ENCODE measurements at places on chromosomes 4 and X.

- no peak for DNase-seq
Measured at GRCh38 chr4:170529748-170530722, 440.3 kb upstream of the AADAT start.

- no peak for DNase-seq
Measured at GRCh38 chr4:94739741-94740140, 18.0 kb upstream of the BMPR1B start.

- no peak for DNase-seq
Measured at GRCh38 chr4:184395971-184396391, 78.4 kb downstream of the IRF2 start.

GRCh38 chr4:2931512-2932301, 31.5 kb downstream of the NOP14 start:
- no peak for DNase-seq

GRCh38 chr4:169269916-169270809, 593 bp downstream of the SH3RF1 start:
- peak; percentile 53 for DNase-seq

GRCh38 chr4:112340023-112340422, 42.9 kb downstream of the ALPK1 start:
- DNase-seq, result no peak

- DNase-seq, result no peak
Measured at GRCh38 chrX:1321674-1322073, 14.9 kb upstream of the IL3RA start.

GRCh38 chr4:113328514-113328913, 279.1 kb downstream of the ANK2 start:
- no peak for DNase-seq

DNA sequence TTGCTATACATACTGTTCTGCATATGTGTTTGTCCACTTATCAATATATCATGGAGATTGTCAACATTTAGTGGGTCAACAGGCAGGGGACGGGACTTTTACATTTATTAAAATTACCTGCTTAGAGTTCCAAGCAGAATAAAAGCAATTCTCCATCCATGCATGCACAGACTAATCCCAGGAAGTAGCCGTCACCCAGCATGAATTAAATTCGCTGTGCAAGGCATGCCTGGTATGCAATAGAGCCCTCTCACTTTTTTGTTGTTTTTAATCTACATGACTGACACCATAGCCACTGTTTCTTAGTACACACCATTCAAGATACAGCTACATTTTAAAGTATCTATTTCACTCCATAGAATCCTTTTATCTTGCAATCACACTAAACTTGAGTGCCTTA, 108.9 kb downstream of the USP46 start:
- no peak for DNase-seq

GRCh38 chrX:100445593-100445992, 35.5 kb upstream of the PCDH19 start:
- DNase-seq, result no peak

DNA sequence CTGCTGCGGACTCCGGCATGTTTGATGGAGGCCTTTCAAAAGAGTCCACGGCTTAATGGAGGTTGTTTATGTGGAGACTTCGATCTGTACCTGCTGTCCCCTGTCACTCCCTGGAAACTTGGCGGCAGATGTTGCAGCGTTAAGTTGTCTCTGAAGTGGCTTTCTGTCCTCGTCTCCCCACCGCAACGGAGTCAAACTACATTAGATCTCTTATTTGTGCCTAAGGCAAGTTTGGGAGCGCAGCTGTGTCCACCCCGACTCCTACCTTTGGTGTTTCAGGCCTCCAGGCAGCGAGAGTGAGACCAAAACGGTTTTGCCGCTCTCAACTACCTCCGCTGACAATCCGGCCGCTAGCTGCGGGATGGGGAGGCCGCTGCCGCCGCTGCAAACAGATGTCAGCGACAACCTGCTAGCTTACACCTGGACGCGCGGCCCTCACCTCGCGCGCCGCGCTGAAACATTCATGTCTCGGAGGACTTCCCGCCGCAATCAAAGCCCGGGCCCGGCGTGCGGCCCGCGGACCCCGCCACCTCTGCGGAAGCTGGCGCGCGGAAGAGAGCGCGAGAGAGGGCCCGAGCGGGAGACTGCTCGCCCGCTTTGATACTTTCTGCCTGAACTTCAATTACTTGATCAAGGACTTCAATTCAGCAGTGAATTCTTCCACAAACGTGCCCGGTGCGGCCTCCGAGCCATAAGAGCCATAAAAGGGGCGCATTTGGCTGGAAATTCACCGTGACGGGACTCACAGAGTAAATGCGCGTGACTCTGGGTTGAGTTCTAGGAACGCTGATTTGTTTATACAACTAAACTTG, 108.4 kb downstream of the ANTXR2 start:
- DNase-seq, result no peak

GRCh38 chr4:20253735-20254409, 2.2 kb downstream of the SLIT2 start:
- no peak for DNase-seq

DNA sequence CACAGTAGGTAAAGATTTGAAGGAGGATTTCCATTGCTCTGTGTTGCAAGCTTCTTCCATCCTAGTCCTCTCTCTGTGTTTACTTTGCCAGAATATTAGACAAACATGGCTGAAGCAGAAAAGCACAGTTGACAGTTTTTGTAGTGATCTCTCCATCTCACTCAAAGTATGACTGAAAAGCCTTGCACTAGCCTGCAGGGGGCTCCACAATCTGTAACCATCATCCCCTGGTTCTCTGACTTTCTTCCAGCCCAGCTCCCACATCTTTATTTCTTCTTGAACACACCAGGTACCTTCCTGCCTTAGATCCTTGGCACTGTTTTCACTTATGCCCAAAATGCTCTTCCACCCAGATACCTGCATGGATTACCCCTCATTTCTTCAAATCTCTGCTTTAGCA, 34.1 kb upstream of the HHIP start:
- DNase-seq, result no peak

GRCh38 chr4:127140306-127140705, 492.5 kb upstream of the INTU start:
- DNase-seq, result no peak

- no peak for DNase-seq
Measured at GRCh38 chr4:7571001-7571400, 136.3 kb upstream of the PSAPL1 start.

DNA sequence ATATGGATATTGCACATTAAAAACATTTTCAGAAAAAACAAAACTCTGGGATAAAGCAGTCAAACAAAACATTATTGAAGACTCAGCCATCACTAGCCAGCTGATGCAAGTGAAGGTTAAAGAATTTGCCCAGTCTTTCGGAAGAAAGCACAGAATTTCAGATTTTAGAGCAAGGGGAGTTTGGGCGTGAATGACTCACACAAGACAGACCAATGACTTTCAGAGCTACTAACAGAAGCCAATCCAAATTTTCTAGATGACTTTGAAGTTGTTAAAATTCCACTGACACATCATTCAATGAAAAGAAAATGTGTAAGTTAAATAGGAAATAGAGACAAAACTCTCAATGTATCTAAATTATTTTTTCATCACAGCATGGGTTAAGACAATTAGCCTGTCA, 4.0 kb downstream of the MRFAP1L1 start:
- DNase-seq, result no peak

GRCh38 chrX:75522565-75523431, at the start of gene ZDHHC15:
ZDHHC15 (minus strand) TSS chrX:75523037; CDS start chrX:75523024, 13 bp downstream.
- DNase-seq, result no peak

GRCh38 chrX:68842351-68842750, 13.5 kb downstream of the EFNB1 start:
- no peak for DNase-seq

DNA sequence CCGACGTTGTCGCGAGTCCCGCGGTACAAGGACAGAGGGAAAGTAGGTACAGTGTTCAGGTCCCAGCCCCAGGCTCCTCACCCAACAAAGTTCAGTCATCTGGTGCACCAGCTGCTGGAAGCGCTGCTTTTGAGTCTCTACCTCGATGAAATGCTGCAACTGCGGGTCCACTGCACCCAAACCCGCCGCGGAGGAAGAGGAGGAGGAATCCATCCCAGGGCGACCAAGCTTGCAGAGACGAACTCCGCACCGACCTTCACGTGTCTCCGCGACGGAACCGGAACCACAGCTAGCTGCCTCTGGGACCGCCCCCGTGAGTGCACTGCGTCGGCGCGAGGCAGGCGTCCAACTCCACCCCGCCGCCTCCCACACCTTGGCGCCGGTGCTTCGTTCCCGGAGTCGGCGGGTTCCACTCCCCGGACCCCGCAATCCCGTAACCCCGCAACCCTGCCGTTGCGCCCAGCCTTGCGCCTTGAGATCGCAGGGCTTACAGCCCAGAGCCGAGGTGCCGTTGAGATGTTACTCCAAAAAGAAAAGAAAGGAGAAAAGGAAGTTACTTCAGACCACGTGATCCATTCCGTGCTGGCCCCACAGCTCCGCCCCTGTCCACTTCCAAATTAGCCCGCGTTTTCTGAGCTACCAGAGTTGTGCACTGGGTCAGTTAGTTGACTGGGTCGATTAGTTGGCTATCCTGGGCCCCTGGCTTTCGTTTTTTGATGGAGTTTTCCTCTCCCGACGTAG, at the start of gene TIMM8A:
Gene TIMM8A (minus strand): TSS at position 291 of the 741 bp plus-strand sequence. CDS start 78 bp downstream, at position 213.
- peak; percentile 59 for DNase-seq

- no peak for DNase-seq
Measured at GRCh38 chrX:23799469-23800065, 16.6 kb downstream of the SAT1 start.

DNA sequence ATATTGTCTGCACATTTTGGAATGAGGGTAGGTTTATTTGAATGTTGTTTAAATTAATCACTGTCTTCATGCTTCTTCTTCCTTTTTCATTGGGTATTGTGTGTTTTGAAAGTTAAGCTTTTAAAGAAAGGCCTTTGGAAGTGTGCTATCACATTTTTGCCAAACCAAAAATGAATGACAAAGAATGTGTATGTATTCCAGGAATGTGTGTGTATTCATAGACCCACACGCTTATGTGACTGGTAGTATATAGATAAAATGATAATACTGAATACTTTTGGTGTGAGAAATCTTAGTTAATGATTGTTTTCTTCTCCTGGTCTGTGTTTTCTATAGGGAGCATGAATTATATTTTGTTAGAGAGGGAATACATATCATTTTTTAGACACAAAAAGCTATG, 404.4 kb downstream of the TLL1 start:
- no peak for DNase-seq

DNA sequence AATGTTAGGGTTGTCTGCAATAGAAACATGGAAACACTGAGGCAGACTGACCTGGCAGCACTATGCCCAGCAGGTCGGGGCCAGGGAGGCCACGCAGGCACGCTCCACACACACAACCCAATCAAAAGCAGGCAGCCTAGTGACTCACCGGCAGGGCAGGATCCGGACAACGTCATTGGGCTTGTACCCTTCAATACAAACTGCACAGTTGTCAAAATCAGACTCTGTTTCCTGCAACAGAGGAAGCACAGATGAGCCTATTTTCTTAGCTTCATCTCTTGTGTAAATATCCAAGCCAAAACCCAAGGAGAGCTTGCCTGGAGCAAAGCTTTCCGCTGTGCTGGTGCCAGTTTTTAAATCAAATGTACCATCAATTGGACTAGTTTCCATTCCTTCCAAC, 185.8 kb downstream of the RNF150 start:
- no peak for DNase-seq

DNA sequence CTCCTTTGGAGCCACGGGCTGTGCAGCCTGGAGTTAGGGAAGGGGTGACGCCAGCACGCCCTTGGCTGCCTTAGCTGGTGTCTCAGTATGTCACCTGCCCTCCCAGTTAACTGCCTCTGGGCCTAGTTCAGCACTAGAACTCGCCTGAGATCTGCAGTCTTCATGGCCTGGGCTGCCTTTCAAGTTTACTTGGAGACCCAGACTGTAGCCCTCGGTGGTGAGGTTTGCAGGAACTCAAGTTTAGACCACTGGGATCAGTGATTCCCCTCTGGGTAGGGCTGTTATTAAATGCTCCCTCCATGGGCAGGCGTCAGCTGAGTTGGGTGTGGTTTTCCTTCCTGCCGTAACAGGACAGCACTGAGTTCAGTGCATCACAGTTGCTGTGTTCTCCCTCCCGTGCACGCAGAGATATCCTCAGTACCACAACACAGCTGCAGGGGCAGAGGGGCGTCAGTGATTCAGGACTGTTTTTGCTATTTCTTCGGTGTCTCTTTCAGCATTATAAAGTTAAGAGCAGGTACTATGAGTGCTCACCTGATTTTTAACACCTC, 30.5 kb downstream of the PLAC8 start:
- DNase-seq, result no peak

GRCh38 chrX:95884186-95884585, 800.5 kb upstream of the DIAPH2 start:
- DNase-seq, result no peak

DNA sequence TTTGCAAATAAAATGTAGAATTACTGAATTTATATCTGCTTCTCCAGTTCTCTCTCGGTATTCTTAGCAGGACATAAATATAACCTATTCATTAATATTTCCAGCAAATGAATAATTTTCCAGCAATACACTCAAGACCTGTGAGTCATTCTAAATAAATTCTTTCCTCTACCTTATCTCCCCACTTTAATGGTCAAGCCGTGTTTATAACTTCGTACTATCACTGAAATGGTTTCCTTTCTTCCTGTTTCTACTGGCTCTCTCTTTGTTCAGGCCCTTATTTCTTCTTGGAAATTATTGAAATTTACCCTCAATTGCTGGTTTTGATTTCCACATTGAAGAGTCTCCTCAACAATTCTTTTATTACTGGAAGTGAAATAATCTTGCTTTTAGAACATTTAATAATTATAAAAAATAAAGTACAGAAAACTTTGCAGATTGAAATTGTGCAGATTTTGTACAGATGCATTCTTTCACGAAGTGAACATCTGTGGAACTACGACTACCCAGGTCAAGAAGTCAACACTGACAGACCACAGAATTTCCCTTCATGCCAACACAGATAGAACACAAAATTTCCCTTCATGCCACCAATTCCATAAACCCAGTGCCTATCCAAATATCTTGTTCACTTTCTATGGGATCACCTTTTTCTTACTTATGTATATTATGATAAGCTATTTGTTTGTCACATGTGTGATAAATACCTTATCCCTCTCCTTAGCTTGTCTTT, 205.7 kb downstream of the FAT4 start:
- no peak for DNase-seq

GRCh38 chrX:35800474-35800873, 2.3 kb downstream of the MAGEB16 start:
- DNase-seq, result no peak

GRCh38 chrX:51641421-51642021, 22.8 kb upstream of the CENPVL3 start:
- DNase-seq, result peak; percentile 22

- no peak for DNase-seq
Measured at GRCh38 chr4:4990857-4991540, 28.3 kb downstream of the CYTL1 start.

DNA sequence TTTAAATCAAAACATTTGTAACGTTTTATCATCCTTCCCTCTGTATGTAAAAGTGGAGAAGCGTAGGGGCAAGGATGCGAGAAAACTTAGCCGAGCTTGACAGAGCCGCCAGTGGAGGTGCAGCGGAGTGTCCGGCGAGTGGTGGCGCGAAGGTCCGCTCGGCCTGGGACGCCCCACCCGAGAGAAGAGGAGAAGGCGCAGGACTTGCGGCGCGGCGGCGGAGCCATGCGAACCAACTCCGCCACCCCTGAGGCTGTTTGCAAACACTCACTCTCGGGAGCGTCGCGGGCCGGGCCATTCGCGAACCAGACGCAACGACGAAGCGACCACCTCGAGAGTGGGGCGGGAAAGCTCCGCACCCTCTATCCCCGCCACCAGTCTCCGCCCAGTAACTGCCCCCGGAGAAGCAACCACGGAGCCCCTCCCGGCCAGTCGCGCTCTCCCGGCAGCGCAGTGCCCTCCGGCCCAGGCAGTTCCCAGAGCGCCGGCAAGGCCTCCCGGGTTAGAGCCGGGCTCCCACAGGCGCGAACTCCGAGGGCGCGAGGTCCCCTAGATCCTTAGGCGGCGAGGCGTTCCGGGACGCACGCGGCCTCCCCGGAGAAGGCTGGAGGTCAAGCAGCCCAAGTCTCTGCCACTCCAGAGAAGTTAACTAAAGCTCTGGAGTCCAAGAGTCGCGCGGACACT, 2.3 kb upstream of the MAB21L2 start:
- no peak for DNase-seq

Data from NCI-H2171 treated with DMSO at 0.1 percent for 48 hours (cell line).